Astrocyte (in vitro differentiated cells and primary cell): ENCODE measurements at places on chromosomes 16 and 17. TPM values are rescaled to one million over a fixed set of nuclear protein-coding genes. Genes with fewer than 3 reads are reported as not detected.

Gene GPR142
- total RNA-seq, result not detected in 2 replicates

Gene MYL4
- total RNA-seq, result 22.7 and 38.5 TPM in 2 replicates

Gene TOX3
- total RNA-seq, result 1.9 and 2.3 TPM in 2 replicates

DNA sequence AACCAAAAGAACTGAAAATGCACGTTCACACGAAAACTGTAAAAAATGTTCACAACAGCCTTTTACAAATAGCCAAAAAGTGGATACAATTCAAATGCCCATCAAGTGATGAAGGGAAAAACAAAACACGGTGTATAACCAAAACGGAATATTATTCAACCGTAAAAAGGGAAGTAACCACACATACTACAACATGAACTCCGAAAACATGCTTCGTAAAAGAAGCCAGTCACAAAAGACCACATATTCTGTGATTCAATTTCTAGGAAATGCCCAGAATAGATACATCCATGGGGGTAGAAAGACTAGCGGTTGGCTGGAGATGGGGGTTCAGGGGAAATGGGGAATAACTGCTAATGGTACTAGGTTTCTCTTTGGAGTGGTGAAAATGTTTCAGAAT lies 81.5 kb upstream of the TRAP1 start:
- no peak for DNase-seq
